ENCODE measurements at places on chromosomes 13 and 19.

- DNase-seq, result peak; percentile 51
Measured at GRCh38 chr19:11196406-11197287, 698 bp downstream of the KANK2 start.

DNA sequence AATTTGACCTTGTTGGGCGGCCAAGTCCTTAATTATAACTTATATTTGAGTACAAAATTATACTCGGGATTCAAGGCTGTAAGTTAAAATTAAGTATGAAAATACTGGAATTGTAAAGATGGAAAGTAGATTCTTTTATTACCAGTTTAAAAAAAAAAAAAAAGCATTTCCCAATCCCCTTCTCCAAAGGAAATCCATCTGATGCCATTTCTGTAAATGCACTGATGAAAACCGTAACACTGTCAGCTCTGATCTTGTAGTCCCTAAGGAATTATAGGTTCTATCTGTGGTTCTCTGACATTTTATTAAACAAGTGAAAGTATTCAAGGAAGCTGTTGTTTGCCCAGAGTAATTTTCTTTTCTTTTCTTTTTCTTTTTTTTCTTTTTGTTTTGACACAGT lies 41.6 kb upstream of the HNRNPA1L2 start:
- DNase-seq, result no peak

- no peak for DNase-seq
Measured at GRCh38 chr19:49423071-49423984, at the start of gene PTH2. Gene PTH2, minus strand, starts transcription at chr19:49423441. Its CDS starts 102 bp downstream, at chr19:49423339.

GRCh38 chr19:4305257-4305612 lies 837 bp downstream of the FSD1 start:
- no peak for DNase-seq

DNA sequence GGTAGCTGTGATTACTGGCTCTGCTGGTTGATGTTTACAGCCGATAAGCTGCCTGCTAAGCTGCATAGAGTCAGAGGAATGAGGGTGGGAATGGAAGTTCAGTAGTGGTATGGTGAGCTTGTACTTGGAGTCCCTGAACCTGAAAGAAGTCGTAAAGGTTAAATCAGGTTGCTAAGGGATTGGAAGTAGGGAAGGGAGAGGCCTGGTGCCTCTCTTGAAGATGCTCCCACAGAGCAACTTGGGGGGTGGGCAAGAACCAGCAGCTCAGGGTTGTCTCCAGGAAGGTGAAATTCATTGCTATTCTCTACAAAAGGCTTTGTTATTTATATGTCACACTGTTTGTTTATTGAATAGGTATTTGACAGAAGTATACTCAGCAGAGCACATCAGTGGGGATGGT lies 73.8 kb upstream of the OLFM4 start:
- DNase-seq, result no peak

DNA sequence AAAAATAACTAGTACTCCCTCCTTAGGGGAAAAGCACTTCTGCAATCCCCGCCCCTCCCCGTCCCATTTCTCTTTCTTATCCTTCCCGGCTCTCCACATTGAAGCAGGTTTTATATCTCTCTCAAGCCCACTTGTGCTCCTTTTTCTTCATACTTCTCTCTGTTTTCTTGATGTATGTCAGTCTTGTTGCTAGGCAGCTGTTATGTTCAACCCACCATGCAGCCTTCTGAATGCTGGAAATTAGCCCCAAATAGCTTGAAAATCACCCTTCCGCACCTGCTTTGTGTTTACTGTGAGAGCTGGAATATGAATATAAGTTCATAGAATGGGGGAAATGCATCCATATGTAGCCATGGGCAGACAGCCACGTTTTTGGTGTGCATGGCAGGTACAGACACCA lies 461.4 kb downstream of the MYO16 start:
- no peak for DNase-seq

DNA sequence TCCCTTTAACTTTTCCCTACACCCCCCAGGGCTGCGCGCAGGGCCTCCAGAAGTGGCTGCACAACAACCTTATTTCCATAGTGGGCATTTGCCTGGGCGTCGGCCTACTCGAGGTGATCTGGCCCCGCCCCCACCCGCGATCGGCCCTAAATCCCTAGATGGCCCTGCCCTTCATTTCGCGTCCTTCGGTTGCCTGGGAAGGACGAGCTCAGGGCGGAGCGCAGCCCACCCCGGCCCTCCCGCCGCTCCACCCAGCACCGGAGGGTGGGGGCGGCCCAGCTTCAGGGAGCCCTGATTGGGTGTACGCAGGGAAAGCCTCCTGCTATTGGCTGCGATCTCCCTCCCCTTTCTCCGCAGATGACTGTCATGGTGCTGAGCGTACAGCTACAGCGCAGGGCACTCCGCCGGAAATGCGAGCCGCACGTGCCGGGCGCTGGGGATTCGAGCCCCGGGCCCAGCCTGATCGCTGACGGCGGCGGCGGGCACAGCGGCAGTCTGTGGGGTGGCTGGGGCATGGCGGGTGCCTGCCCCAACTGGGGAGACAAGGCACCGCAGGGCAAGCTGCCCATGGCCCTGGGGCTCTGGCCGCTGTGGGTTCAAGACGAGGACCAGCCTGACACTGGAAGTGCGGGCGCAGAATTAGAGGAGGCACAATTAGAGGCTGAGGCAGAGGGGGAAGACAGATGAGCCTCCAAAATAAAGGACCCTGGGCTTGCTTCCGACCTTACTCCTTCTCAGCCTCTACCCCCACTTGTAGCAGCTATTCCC lies 4.3 kb downstream of the CD37 start:
- DNase-seq, result peak; percentile 10

DNA sequence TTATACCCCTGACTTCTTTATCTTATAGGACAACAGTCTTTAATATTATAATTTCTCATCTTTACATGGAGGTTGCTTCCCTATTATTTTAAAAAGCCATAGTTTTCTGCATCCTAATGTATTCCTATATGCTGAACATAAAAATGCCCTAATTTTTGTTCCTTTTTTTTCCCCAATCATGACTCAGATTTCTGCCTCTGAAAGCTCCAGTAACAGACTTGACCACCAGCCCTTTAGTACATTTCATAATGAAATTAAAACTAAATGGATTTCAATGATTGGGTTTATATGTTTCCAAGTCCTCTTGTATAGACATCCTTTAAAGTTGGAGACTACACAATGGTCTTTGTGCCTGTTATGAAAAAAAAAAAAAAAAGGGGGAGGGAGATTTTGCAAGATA lies 712.5 kb downstream of the DIAPH3 start:
- no peak for DNase-seq

DNA sequence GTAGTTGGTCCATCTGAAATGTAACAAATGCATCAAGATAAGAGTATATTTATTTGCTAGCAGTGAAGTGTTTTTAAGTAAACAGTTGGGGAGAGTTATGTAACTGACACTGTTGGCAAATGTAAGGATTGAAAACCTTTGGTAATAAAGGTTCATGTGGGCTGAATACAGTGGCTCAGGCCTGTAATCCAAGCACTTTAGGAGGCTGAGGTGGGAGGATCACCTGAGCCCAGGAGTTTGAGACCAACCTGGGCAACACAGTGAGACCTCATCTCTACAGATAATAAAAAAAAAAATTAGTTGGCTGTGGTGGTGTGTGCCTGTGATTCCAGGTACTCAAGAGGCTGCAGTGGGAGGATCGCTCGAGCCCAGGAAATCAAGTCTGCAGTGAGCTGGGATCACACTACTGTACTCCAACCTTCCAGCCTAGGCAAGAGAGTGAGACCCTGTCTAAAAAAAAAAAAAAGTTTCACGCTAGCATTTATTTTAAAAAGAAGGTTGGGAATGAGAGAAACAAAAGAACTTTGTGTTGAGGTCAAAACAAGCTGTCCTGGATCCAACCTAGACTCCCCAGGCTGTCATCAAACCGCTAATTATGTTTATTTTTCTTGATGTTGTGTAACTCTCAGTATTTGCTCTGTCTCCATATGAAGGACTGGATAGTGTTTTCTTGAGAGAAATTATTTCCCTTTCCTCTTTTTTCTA lies 20.7 kb downstream of the SETDB2 start:
- no peak for DNase-seq

DNA sequence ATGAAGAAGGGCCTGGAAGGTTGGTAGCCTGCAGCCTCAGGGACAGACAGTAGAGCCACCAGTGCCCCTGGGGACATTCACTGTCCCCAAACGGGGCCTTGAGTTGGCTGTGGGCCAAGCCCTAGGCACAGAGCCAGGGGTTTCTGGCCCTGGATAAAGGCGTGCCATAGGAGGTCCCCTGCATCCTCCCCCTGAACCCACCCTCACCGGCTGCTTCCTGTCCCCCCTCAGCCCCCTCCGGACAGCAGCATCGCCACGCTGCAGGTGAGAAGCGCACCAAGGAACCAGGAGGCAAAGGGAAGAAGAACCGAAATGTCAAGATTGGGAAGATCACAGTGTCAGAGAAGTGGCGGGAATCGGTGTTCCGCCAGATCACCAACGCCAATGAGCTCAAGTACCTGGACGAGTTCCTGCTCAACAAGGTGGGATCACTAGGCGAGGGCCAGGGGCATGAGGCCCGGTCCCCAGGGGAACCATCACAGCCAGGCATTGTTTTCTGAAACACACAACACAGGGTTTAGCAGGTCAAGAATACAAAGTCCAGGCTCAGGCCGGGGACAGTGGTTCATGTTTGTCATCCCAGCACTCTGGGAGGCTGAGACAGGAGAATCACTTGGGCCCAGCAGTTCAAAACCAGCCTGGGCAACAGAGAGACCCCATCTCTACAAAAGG lies 14.6 kb upstream of the USE1 start:
- DNase-seq, result no peak

DNA sequence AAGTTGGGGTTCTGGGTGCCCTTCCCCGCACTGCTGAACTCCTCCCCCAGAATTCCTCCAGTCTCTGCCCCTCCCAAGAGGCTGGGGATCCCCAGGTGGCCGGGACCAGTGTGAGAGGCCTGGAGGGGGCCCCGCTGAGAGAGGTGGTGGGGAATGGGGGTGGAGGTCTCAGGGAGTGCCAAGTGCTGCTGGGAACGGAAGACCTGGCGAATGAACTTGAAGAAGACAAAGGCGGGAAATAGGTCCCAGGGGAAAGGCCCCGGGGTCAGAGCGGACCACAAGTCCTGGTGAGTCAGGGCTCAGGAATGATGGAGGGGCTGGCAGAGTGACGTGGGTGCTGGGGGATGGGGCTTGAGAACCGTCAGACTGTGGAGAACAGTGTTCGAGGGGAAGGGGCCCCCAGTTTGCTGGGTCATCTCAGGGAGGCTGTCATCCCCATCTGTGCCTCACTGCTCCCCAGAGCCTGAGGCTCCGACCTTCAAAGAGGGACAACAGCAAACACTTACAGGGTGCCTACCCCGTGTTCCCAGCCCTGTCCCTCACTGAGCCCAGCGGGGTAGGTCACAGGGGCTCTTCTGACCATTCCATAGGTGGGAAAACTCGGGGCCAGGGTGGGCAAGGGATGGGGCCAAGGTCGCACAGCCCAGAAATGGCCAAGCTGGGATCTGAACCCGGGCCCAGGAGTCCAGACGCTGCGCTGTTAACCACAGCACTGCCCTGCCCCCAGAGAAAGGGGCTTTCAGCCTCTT lies 16.0 kb upstream of the SEMA6B start:
- DNase-seq, result no peak

GRCh38 chr19:29890392-29890791 lies 51.6 kb upstream of the URI1 start:
- DNase-seq, result no peak

GRCh38 chr13:35157143-35157755 lies 215.2 kb downstream of the NBEA start:
- peak; percentile 28 for DNase-seq

- DNase-seq, result no peak
Measured at GRCh38 chr19:33193865-33194362, at the start of gene LRP3. Gene LRP3, plus strand, starts transcription at chr19:33194330. Its CDS starts 456 bp downstream, at chr19:33194786.

DNA sequence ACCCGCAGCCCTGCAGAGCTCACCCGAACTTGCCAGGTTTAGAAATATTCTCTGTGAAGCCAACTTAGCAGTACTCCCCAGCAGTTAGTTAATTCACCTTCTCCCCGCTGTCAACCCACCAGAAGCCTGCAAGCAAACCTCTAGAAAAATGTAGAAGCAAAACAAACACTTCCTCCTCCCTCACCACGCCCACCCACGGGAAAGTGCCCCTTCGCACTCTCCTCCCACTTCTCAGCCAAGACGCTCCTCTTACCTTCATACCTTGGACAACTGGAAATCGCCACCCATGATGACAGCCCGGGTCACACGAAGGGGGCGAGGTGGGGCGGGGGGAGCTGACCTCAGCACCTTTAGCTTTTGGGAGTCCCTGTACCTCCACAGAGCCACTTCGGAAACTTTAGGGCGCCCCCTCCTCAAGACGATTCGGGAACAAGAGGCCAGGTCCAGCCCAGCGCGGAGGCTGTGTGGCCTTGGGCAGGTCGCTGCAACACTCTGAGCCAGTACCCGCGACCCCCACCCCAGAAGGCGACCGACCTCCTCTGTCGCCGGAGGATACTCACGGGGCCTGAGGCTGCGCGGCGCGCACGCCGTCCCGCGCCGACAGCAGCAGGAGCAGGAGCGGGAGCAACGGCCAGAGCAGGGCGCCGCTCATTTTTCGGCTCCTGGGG lies 485 bp downstream of the CPAMD8 start:
- no peak for DNase-seq

- no peak for DNase-seq
Measured at GRCh38 chr19:4531562-4532165, 3.4 kb downstream of the PLIN5 start.

GRCh38 chr13:113863524-113864272 lies at the start of gene GAS6:
Gene GAS6, minus strand, starts transcription at chr13:113864076. Its CDS starts 156 bp downstream, at chr13:113863920.
- peak; percentile 49 for DNase-seq

DNA sequence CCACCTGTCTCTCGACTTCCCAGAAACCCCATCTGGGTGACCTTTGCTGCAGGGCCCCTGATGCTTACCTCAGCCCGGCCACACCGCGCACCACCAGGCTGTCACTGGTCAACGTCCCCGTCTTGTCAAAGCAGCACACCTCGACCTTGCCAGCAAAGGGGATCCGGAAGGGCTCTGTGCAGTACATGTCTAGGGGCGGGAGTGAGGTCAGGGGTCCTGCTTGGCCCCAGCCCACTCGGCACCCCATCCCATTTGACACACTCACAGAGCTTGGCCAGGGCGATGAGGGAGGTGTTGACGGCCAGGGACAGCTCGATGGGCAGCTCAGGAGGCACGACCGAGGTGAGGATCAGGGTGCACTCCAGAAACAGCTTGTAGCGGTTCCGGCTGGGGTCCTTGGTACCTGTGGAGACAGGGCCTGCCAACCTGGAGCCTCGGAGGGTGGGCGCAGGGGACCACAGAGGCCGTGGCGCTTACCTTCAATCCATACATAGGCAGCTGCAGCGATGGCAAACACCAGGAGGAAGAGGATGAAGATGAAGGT lies 8.4 kb downstream of the ATP13A1 start:
- DNase-seq, result no peak

GRCh38 chr13:107799001-107799400 lies 416.3 kb downstream of the LIG4 start:
- DNase-seq, result no peak

GRCh38 chr13:23990455-23990854 lies 93.2 kb upstream of the C1QTNF9B start:
- no peak for DNase-seq

DNA sequence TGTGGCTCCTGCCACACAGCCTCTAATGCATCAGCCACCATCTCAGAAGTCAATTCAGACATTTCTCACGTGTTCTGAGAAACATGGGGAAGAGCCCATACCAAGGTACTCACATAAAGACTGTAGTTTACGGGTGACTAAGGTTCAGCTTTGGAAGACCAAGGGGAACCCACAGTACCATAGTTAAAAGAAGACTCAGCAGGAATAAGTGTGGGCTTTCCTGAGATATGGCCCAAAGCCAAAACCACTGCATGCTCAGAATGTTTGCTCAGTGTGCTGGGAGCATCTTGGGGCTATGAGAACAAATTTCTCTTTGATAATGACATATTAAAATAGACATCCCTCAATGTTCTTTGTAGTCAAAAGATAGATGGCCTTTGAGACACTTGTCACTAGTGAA lies 283.8 kb downstream of the DCT start:
- DNase-seq, result no peak
